ENCODE measurements at places on chromosomes 4 and X. TPM values are rescaled to one million over a fixed set of nuclear protein-coding genes. Genes with fewer than 3 reads are reported as not detected.

ADRA2C gene
- 72.2 TPM for total RNA-seq

CTAG2 gene
- total RNA-seq, result not detected

EXOSC9 gene
- total RNA-seq, result 16.0 TPM

PF4V1 gene
- total RNA-seq, result 0.88 TPM

MAGEB10 gene
- not detected for total RNA-seq

TMEM131L gene
- total RNA-seq, result 20.1 TPM

HAND2 gene
- 19.5 TPM for total RNA-seq

TGIF2LX gene
- total RNA-seq, result not detected

PAGE5 gene
- total RNA-seq, result not detected

DNA sequence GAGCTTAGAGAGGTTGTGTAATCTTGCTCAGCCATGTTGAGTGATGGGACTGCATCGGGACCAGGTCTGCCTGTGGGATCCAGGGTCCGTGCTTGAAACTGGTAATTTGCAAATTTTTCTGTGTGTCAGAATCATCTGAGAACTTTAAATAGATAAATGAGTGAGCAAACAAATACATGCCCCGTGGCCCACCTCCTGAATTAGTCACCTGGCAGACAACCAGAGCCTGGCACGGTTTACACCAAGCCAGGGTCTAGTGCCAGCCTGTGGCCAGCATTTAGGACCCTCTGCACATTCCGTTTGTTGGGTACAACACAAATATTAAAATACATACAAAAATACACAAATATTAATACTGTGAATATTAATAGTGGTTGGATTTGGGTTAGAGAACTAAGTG, 90.6 kb upstream of the STOX2 start:
- no peaks in the 10 kb centered on the region for H3K36me3 ChIP-seq
- H3K27ac ChIP-seq, result no peak overlapping the region
- H3K4me3 ChIP-seq, result no peak overlapping the region
- no peaks in the 10 kb centered on the region for H3K27me3 ChIP-seq
- no peak for DNase-seq

DNA sequence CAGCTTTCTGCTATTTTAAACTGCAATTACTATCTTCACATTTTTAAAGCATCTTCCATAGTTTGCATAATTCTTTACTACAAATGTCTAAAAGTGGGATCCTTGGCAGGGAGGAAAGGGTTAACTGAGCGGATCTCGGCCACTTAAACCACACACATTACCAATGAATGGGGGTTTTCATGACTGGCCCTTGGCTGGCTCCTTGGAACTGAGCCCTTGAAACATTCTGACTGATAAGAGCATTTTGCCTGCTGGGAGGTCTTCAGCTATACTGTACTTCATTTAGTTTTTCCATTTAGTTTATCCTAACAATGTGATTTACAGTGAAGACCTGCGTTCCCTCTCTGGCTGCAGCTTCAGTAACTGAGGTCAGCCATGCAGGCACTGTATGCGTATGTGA, 31.7 kb upstream of the MFAP3L start:
- H3K27ac ChIP-seq, result no peak overlapping the region
- H3K4me3 ChIP-seq, result no peak overlapping the region
- peaks cover 3% of the 10 kb centered on the region for H3K36me3 ChIP-seq
- no peak for DNase-seq

- no peaks in the 10 kb centered on the region for H3K4me1 ChIP-seq
- no peaks in the 10 kb centered on the region for H3K27me3 ChIP-seq
- H3K36me3 ChIP-seq, result no peaks in the 10 kb centered on the region
- no peak overlapping the region for H3K27ac ChIP-seq
- DNase-seq, result no peak
- no peak overlapping the region for H3K4me3 ChIP-seq
Measured at GRCh38 chr4:57905965-57906364, 795.8 kb upstream of the IGFBP7 start.

DNA sequence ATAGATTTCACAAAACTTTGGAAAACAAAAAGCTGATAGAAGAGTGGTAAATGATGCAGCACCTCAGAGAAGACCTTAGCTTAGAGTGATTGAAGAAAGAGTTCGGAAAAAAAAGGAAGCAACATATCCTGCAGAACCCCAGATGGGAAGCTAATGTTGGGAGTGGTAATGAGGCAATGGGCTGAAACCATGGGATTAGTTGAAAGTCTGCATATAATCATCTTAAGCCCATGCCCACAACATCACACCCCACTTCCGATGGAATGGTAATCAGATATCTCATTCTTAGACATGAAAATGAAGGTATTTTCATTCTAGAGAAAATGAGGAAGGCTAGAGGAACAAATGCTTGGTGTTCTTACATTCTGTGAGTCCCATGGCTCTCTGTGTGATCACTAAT, 146.3 kb upstream of the ADAMTS3 start:
- no peak overlapping the region for H3K4me3 ChIP-seq
- H3K27me3 ChIP-seq, result no peaks in the 10 kb centered on the region
- no peaks in the 10 kb centered on the region for H3K36me3 ChIP-seq
- DNase-seq, result no peak
- H3K27ac ChIP-seq, result no peak overlapping the region

DNA sequence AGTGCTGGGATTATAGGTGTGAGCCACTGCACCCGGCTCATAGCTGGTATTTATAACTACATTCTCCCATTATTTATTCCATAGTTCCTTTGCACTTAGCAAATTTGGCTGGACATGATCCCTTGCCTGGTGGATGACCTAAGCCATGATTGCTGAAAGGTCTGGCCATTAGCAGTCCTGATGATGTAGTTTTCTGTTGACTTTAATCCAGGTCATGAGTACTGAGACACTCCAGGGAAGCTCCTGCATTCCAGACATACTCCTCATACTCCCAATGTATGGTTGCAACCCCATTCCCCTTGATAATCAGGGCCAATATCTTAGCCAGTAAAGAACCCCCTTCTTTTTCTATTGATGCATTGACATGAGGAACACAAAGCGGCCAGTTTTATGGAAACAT, 24.4 kb upstream of the MGST2 start:
- no peaks in the 10 kb centered on the region for H3K36me3 ChIP-seq
- H3K4me3 ChIP-seq, result no peak overlapping the region
- H3K4me1 ChIP-seq, result no peaks in the 10 kb centered on the region
- H3K27ac ChIP-seq, result no peak overlapping the region
- DNase-seq, result no peak
- H3K27me3 ChIP-seq, result no peaks in the 10 kb centered on the region

- DNase-seq, result no peak
- no peaks in the 10 kb centered on the region for H3K36me3 ChIP-seq
- H3K27ac ChIP-seq, result no peak overlapping the region
- H3K4me1 ChIP-seq, result no peaks in the 10 kb centered on the region
- no peak overlapping the region for H3K4me3 ChIP-seq
Measured at GRCh38 chr4:80412322-80412721, 76.8 kb downstream of the CFAP299 start.

DNA sequence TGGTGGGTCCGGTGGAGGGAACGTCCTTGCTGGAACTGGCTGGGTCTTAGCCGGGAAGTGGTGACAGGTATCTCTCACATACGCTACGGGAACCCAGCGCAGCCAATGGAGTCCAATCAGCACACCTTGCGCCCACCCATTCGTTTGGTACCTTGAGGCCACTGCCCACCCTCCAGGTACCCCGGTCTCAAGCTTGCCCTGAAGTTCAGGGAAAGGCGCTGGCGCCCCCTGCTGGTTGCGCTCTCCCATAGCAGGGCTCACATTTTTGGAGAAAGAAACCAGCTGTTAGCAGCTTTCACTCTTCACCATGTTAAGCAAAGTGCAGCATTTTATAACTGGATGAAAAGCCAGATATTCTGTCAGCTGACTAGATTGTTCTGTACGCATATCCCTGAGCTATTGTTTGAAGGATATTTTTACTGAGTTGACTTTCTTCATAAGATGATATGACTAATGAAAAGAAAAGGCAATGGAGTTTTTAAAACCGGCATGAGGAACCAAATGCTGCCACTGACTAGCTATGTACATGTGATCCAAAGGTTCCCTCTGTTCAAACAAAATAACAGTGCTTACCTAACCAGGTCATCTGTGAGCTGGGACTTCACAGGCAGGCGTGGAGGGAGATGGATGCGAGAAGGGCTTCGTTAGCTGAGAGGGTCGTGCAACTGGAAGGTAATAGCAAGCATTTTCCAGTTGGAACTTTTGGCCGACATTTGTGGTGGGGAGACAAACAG, 43.7 kb downstream of the OTOP1 start:
- no peaks in the 10 kb centered on the region for H3K4me1 ChIP-seq
- H3K36me3 ChIP-seq, result no peaks in the 10 kb centered on the region
- no peak overlapping the region for H3K4me3 ChIP-seq
- no peak for DNase-seq
- no peaks in the 10 kb centered on the region for H3K27me3 ChIP-seq

GRCh38 chrX:119735467-119735866, 22.9 kb upstream of the SOWAHD start:
- DNase-seq, result no peak
- no peak overlapping the region for H3K27ac ChIP-seq
- no peaks in the 10 kb centered on the region for H3K36me3 ChIP-seq
- H3K4me1 ChIP-seq, result no peaks in the 10 kb centered on the region
- no peaks in the 10 kb centered on the region for H3K27me3 ChIP-seq

GRCh38 chr4:67910585-67910905, 26.7 kb upstream of the TMPRSS11D start:
- H3K27ac ChIP-seq, result no peak overlapping the region
- no peak for DNase-seq
- no peaks in the 10 kb centered on the region for H3K36me3 ChIP-seq

DNA sequence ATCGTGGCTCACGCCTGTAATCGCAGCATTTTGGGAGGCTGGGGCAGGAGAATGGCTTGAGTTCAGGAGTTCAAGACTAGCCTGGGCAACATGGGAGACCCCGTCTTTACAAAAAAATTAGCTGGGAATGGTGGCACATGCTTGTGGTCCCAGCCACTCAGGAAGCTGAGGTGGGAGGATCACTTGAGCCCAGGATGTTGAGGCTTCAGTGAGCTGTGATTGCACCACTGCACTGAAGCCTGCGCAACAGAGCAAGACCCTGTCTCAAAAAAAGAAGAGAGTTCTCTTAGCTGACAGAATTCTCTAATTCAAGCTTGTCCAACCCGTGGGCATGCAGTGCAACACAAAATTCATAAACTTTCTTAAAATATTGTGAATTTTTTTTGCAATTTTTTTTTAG, 95.6 kb upstream of the CBR4 start:
- DNase-seq, result no peak
- no peak overlapping the region for H3K4me3 ChIP-seq
- H3K36me3 ChIP-seq, result no peaks in the 10 kb centered on the region

DNA sequence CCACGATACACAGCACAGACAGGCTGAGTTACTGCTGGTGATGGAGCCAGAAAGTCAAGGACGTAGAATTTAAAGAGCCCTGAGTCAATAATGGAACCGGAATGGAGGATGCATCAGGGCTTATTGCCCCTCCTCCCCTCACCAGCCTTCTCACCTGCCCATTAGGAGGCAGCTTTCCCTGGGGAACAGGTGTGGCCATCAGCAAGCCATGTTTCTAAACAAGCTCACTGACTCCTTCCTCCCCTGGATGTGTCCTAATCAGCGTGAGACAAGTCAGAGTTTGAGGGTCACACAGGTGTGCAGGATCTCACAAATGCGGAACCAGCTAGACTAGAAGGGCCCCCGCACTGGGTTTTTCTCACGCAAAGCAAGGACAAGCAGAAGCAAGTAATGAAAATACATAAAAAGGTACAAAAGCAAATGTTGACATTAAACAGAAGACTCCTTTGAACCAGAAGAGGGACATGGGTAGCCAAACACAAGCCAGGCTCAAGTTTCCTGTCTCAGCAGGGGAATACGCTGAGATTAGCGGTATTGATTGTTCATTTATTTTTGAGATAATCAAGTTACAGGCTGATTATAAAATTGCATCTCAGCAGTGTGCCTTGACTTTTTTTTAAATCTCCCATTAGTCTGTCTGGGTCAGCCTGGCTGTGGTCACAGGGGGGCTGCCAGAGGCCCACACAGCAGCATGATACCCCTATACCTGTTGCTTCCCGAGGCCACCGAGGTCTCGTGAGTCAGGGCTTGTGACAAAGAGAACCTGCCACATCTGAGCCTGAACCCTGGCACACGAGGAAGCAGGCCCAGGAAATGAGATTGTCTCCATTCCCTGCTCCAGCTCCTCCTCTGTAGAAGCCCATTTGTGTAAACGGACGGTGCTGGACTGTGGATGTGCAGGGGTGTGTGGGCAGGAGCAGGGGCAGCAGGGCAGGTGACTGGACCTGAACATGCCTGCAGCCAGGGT, 37.4 kb downstream of the CCKAR start:
- H3K4me3 ChIP-seq, result no peak overlapping the region
- no peaks in the 10 kb centered on the region for H3K36me3 ChIP-seq
- no peaks in the 10 kb centered on the region for H3K4me1 ChIP-seq
- H3K27me3 ChIP-seq, result no peaks in the 10 kb centered on the region

DNA sequence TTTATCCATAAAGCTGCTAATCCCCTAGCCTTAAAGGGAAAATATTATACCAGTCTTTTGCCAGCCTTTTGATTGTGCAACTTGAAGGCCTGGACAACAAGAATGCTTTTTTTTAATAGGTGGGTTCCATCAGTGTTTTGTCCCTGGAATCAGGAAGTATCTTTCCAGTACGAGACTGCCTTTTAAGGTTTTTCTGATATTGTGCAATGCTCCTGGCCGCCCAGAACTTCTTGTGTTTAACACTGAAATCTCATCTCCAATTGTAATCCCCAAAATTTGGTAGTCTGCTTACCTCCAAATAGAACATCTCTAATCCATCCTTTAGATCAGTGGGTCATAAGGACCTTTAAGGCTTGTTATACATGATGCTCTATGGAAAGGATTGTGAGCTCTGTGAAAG, 256.7 kb downstream of the NAF1 start:
- H3K4me1 ChIP-seq, result no peaks in the 10 kb centered on the region
- no peak for DNase-seq
- no peaks in the 10 kb centered on the region for H3K36me3 ChIP-seq
- no peaks in the 10 kb centered on the region for H3K27me3 ChIP-seq

GRCh38 chr4:90027565-90027964, 99.6 kb upstream of the CCSER1 start:
- H3K36me3 ChIP-seq, result no peaks in the 10 kb centered on the region
- no peak overlapping the region for H3K4me3 ChIP-seq
- no peak for DNase-seq
- no peak overlapping the region for H3K27ac ChIP-seq
- H3K4me1 ChIP-seq, result no peaks in the 10 kb centered on the region
- H3K27me3 ChIP-seq, result no peaks in the 10 kb centered on the region

- no peak overlapping the region for H3K4me3 ChIP-seq
- H3K4me1 ChIP-seq, result no peaks in the 10 kb centered on the region
- no peaks in the 10 kb centered on the region for H3K36me3 ChIP-seq
Measured at GRCh38 chrX:41198410-41198809, 113.2 kb downstream of the USP9X start.

DNA sequence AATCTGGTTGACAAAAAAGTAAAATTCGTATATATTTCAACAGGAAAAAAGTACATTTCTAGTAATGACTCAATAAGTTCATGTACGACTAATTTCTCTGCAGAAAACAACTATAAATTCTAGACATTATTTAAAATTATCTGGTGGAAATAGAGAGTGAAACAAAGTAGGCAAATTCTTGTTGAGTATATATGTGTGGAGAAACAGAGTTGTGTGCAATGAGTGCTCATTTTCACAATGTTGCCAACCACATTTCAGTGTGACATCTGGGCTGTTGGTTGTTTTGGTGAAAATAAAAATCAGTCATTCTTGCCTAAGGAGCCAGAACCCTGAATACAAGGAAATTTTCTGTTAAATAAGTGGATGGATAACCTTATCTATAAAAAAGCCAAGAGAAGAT, 372.0 kb upstream of the NDST4 start:
- DNase-seq, result no peak
- H3K27ac ChIP-seq, result no peak overlapping the region
- H3K4me3 ChIP-seq, result no peak overlapping the region
- no peaks in the 10 kb centered on the region for H3K4me1 ChIP-seq
- H3K27me3 ChIP-seq, result no peaks in the 10 kb centered on the region

GRCh38 chrX:46687619-46688018, 71.3 kb downstream of the SLC9A7 start:
- no peaks in the 10 kb centered on the region for H3K27me3 ChIP-seq
- DNase-seq, result no peak
- H3K36me3 ChIP-seq, result no peaks in the 10 kb centered on the region
